Activated T-helper 2 cell treated with anti-CD3 and anti-CD28 coated beads, Interferon-gamma antibody, Interleukin-2, Interleukin-4, amounts not matched to agents 10 μg/mL and 5 μg/mL and 100 μg/mL, durations not matched to agents 14 hours and 24 hours and 36 hours (primary cell): ENCODE measurements at places on chromosomes 2 and 18. TPM values are rescaled to one million over a fixed set of nuclear protein-coding genes. Genes with fewer than 3 reads are reported as not detected.

Gene CYTIP
- 199 and 206 TPM in 2 replicates for total RNA-seq

Gene CD8B
- 0.64 and 1.0 TPM in 2 replicates for total RNA-seq

Gene CYP27C1
- total RNA-seq, result not detected in 2 replicates

Gene NABP1
- total RNA-seq, result 39.9 and 40.0 TPM in 2 replicates

Gene MAB21L4
- not detected in 2 replicates for total RNA-seq

Gene ARHGAP15
- 54.1 and 58.3 TPM in 2 replicates for total RNA-seq

Gene TNFAIP6
- total RNA-seq, result not detected in 2 replicates

Gene GLI2
- 0.07 TPM in 1 of 2 replicates, not detected in the other for total RNA-seq

Gene ASB18
- not detected in 2 replicates for total RNA-seq

Gene RESP18
- total RNA-seq, result not detected in 2 replicates

Gene FEV
- not detected in 2 replicates for total RNA-seq

Gene GCG
- total RNA-seq, result not detected in 2 replicates

Gene SNORC
- total RNA-seq, result 1.9 and 3.2 TPM in 2 replicates

Gene MYOM1
- 0.62 and 2.4 TPM in 2 replicates for total RNA-seq

- DNase-seq, result no peak
- no peaks in the 10 kb centered on the region for H3K4me1 ChIP-seq
- no peaks in the 10 kb centered on the region for H3K36me3 ChIP-seq
- H3K27me3 ChIP-seq, result peaks cover 9% of the 10 kb centered on the region
- H3K27ac ChIP-seq, result no peak overlapping the region
Measured at GRCh38 chr2:11014026-11014425, 102.3 kb downstream of the KCNF1 start.

- no peak for DNase-seq
- H3K27ac ChIP-seq, result no peak overlapping the region
- no peaks in the 10 kb centered on the region for H3K36me3 ChIP-seq
- H3K27me3 ChIP-seq, result no peaks in the 10 kb centered on the region
- H3K4me1 ChIP-seq, result no peaks in the 10 kb centered on the region
Measured at GRCh38 chr2:41694536-41695049, 353.2 kb upstream of the PKDCC start.

- peaks cover 4% of the 10 kb centered on the region for H3K27me3 ChIP-seq
- DNase-seq, result no peak
- H3K36me3 ChIP-seq, result no peaks in the 10 kb centered on the region
- H3K4me3 ChIP-seq, result no peak overlapping the region
- H3K4me1 ChIP-seq, result no peaks in the 10 kb centered on the region
Measured at GRCh38 chr2:44679990-44680389, 261.5 kb upstream of the SIX3 start.

DNA sequence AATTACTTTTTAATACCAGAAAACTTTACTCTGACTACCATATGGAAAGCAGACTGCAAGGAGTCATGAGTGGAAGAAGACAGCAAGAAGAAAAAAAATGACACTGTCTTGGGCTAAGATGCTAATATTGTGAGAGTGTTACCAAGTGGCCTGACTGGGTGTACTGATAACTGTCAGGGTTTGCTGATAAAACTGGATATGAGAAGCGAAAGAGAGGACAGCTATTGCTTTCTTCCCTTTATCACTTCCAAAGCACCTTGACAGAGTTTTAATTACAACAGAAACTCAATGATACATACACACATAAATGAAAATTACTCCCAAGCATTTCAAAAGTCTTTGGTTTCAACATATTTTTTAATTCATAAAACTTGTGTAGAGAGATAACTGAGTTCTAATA is 368.5 kb downstream of the ZEB2 start:
- no peak overlapping the region for H3K4me3 ChIP-seq
- DNase-seq, result no peak
- no peak overlapping the region for H3K27ac ChIP-seq
- peaks cover 11% of the 10 kb centered on the region for H3K36me3 ChIP-seq
- no peaks in the 10 kb centered on the region for H3K27me3 ChIP-seq

DNA sequence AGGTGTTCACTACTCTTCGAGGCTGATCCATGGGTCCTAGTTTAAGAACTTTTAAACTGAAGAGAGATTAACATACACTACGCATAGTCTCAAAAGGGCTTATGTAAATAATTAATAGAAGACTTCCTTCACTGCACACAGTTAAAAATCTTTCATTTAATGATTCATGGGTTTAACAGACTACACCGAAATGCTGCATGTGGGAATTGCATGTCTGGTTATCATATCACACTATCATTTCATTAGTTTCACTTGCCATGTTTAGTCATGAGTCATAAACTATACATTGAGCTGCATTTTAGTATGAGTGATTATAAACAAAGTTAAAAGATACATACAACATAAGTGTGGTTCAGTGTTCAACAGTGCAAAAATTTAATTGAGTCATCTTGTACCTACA is 31.2 kb downstream of the GLS start:
- peaks cover 42% of the 10 kb centered on the region for H3K4me1 ChIP-seq
- no peaks in the 10 kb centered on the region for H3K27me3 ChIP-seq
- peaks cover 66% of the 10 kb centered on the region for H3K36me3 ChIP-seq

GRCh38 chr2:45096996-45097395 is 87.7 kb upstream of the SIX2 start:
- peaks cover 23% of the 10 kb centered on the region for H3K27me3 ChIP-seq
- no peak overlapping the region for H3K4me3 ChIP-seq
- H3K27ac ChIP-seq, result no peak overlapping the region
- no peak for DNase-seq
- H3K4me1 ChIP-seq, result no peaks in the 10 kb centered on the region
- no peaks in the 10 kb centered on the region for H3K36me3 ChIP-seq

- H3K27me3 ChIP-seq, result no peaks in the 10 kb centered on the region
- no peak overlapping the region for H3K4me3 ChIP-seq
- H3K27ac ChIP-seq, result no peak overlapping the region
- H3K4me1 ChIP-seq, result no peaks in the 10 kb centered on the region
- DNase-seq, result no peak
Measured at GRCh38 chr2:138087751-138088593, 123.7 kb downstream of the HNMT start.

GRCh38 chr2:80231421-80231820 is 73.1 kb downstream of the LRRTM1 start:
- H3K4me1 ChIP-seq, result no peaks in the 10 kb centered on the region
- H3K4me3 ChIP-seq, result no peak overlapping the region
- H3K36me3 ChIP-seq, result no peaks in the 10 kb centered on the region
- no peak overlapping the region for H3K27ac ChIP-seq
- DNase-seq, result no peak

- peaks cover 3% of the 10 kb centered on the region for H3K36me3 ChIP-seq
- H3K27me3 ChIP-seq, result peaks cover 17% of the 10 kb centered on the region
- no peak overlapping the region for H3K27ac ChIP-seq
Measured at GRCh38 chr18:34862561-34862960, 152.5 kb downstream of the DTNA start.

DNA sequence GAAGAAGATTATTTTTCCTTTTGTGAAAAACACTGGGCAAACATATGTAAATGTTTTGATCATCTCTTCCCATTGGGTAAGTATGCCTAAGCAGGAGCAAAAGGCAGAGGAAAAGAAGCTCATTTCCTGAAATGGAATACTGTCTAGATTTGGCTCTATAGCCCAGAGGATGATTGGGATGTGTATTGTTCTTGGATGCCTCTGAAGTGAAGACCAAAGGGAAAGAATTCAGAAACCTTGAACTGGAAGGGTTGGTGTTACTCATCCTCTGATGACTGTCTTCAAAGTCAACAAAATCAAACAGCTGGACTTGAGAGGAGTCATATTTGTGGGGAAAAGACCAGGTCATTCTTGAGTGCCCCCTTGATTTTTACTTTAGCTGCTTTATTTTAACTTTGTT is 112.6 kb upstream of the NT5C1B start:
- no peak overlapping the region for H3K4me3 ChIP-seq
- DNase-seq, result no peak
- no peaks in the 10 kb centered on the region for H3K36me3 ChIP-seq
- no peaks in the 10 kb centered on the region for H3K4me1 ChIP-seq

GRCh38 chr2:68723181-68723580 is 11.4 kb upstream of the ARHGAP25 start:
- H3K27ac ChIP-seq, result no peak overlapping the region
- H3K4me3 ChIP-seq, result no peak overlapping the region
- H3K27me3 ChIP-seq, result no peaks in the 10 kb centered on the region

GRCh38 chr2:23518481-23519333 is 133.7 kb downstream of the KLHL29 start:
- H3K36me3 ChIP-seq, result no peaks in the 10 kb centered on the region
- H3K27me3 ChIP-seq, result peaks cover 13% of the 10 kb centered on the region

GRCh38 chr18:32566960-32567359 is 96.3 kb upstream of the GAREM1 start:
- H3K27me3 ChIP-seq, result no peaks in the 10 kb centered on the region
- H3K36me3 ChIP-seq, result no peaks in the 10 kb centered on the region
- no peaks in the 10 kb centered on the region for H3K4me1 ChIP-seq
- no peak overlapping the region for H3K27ac ChIP-seq

GRCh38 chr2:141311430-141311829 is 819.4 kb downstream of the LRP1B start:
- no peak for DNase-seq
- H3K4me1 ChIP-seq, result no peaks in the 10 kb centered on the region
- no peaks in the 10 kb centered on the region for H3K36me3 ChIP-seq
- no peak overlapping the region for H3K4me3 ChIP-seq

GRCh38 chr18:60069145-60069544 is 169.3 kb downstream of the PMAIP1 start:
- no peak overlapping the region for H3K4me3 ChIP-seq
- no peak overlapping the region for H3K27ac ChIP-seq
- H3K4me1 ChIP-seq, result no peaks in the 10 kb centered on the region
- H3K36me3 ChIP-seq, result no peaks in the 10 kb centered on the region
- DNase-seq, result no peak

GRCh38 chr2:86193901-86194567 is 1.2 kb downstream of the IMMT start:
- H3K36me3 ChIP-seq, result peaks cover 43% of the 10 kb centered on the region
- DNase-seq, result no peak
- no peaks in the 10 kb centered on the region for H3K27me3 ChIP-seq
- H3K4me3 ChIP-seq, result peak overlapping the region; percentile 96
- H3K27ac ChIP-seq, result peak overlapping the region; percentile 89

DNA sequence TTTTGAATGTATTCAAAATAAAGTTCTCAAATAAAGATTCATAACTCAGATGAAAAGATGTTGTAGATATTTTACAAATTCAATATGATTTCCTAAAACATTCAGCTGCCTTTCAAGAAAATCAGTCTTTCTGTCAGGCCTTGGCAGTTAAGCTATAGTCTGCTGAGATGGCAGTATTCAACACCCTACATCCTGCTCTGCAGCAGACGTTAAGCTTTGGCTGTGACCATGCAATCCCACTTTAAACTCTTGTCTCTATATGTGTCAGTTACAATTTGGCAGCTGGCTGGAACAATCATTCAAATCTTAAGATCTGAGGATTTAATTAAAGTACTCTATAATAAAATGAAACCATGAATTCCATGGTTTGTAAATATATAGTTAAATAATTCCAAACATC is 567.3 kb upstream of the ZNF804A start:
- no peak overlapping the region for H3K27ac ChIP-seq
- H3K36me3 ChIP-seq, result no peaks in the 10 kb centered on the region
- no peaks in the 10 kb centered on the region for H3K27me3 ChIP-seq
- no peak for DNase-seq

DNA sequence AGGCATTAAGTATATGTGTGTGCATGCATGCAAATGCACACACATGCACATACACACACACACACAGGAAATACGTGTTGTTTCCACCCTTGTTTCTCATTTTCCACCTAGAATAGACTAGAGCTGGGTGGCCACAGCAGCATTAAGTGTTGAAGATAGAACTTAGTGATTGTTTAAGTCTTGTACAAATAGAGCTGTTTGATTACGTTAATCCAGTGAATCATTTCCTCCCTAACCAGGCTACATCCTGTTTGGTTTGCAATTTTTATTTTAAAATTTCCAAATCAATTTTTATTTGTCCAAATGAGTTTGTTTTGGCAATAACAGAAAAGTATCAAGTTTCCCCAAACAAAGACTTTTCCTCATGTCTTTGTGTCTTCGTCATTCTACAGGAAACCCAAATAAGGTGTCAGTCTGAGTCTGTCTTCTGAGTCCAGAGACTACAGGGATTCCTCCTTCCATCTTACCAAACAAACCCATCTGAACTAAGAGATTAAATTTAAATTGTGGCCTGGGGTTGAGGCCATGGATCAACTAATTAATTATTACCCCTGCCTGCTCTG is 74.6 kb upstream of the GALNT5 start:
- H3K4me3 ChIP-seq, result no peak overlapping the region
- peaks cover 5% of the 10 kb centered on the region for H3K27me3 ChIP-seq
- no peak for DNase-seq
- no peaks in the 10 kb centered on the region for H3K36me3 ChIP-seq
- H3K27ac ChIP-seq, result peak overlapping the region; percentile 30

DNA sequence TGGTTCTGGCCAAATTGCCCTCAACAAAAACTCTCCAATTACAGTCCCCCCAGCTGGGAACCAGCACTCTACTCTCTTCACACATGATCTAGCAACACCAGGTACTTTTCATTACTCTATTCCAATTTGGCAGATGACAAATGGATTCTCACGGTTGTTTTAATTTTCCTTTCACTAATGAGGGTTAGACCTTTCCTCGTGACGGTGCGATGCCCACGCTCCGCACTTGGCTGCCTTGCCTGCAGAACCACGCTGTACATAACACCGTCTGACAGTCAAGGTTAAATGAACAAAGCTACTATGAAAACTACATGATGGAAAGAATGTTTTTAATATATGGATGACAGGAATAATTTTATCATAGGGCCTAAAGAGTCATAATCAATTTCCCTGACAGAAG is 141.5 kb downstream of the FBXO15 start:
- no peaks in the 10 kb centered on the region for H3K27me3 ChIP-seq
- H3K4me3 ChIP-seq, result no peak overlapping the region
- no peaks in the 10 kb centered on the region for H3K4me1 ChIP-seq
- H3K36me3 ChIP-seq, result no peaks in the 10 kb centered on the region

GRCh38 chr2:18514526-18515461 is 45.7 kb downstream of the RDH14 start:
- DNase-seq, result no peak
- no peak overlapping the region for H3K4me3 ChIP-seq
- H3K27ac ChIP-seq, result no peak overlapping the region
- no peaks in the 10 kb centered on the region for H3K4me1 ChIP-seq

- no peak overlapping the region for H3K27ac ChIP-seq
- H3K4me3 ChIP-seq, result no peak overlapping the region
- peaks cover 4% of the 10 kb centered on the region for H3K4me1 ChIP-seq
- peaks cover 3% of the 10 kb centered on the region for H3K27me3 ChIP-seq
- DNase-seq, result no peak
- H3K36me3 ChIP-seq, result no peaks in the 10 kb centered on the region
Measured at GRCh38 chr18:2510416-2510815, 60.9 kb downstream of the METTL4 start.

DNA sequence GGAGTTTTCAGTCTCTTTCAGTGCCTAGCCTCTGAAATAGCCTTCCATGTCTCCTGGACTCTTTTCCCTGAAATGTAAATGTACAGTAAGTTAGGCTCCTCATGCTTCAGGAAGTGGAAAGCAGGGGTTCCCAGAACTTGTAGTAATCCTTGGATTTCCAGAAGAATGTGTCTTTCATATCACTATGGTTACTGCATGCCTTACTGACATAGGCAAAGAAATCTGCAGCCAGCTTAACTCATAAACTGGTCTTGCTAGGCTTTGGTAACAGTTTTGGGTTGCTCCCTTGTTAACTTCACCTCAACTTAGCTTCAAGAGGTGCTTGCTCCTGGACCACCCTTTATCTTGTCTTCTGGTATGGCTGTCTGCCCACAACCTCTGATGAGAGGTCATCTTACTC is 686.8 kb upstream of the DDX18 start:
- no peak for DNase-seq
- no peak overlapping the region for H3K4me3 ChIP-seq
- H3K4me1 ChIP-seq, result no peaks in the 10 kb centered on the region

GRCh38 chr18:43526426-43527145 is 249.3 kb upstream of the SYT4 start:
- H3K27ac ChIP-seq, result no peak overlapping the region
- H3K4me3 ChIP-seq, result no peak overlapping the region
- DNase-seq, result no peak
- no peaks in the 10 kb centered on the region for H3K36me3 ChIP-seq
- H3K27me3 ChIP-seq, result no peaks in the 10 kb centered on the region
- H3K4me1 ChIP-seq, result no peaks in the 10 kb centered on the region
